ENCODE measurements at places on chromosomes 1 and 21. TPM values are rescaled to one million over a fixed set of nuclear protein-coding genes. Genes with fewer than 3 reads are reported as not detected.

GRCh38 chr1:82697965-82698364 lies 897.2 kb downstream of the ADGRL2 start:
- no peaks in the 10 kb centered on the region for H3K27me3 ChIP-seq
- H3K27ac ChIP-seq = no peak overlapping the region
- DNase-seq = no peak
- no peaks in the 10 kb centered on the region for H3K36me3 ChIP-seq

ZBED6 gene
- total RNA-seq = 36.1 TPM

- peaks cover 67% of the 10 kb centered on the region for H3K4me1 ChIP-seq
- no peak overlapping the region for H3K27ac ChIP-seq
- no peaks in the 10 kb centered on the region for H3K36me3 ChIP-seq
- DNase-seq = no peak
These were observed 30.2 kb downstream of the NEK7 start for GRCh38 chr1:198186916-198187580.

GRCh38 chr21:14121719-14122118 lies 89.0 kb downstream of the LIPI start:
- H3K27me3 ChIP-seq = no peaks in the 10 kb centered on the region
- H3K4me3 ChIP-seq = no peak overlapping the region
- H3K4me1 ChIP-seq = no peaks in the 10 kb centered on the region

GRCh38 chr1:231359113-231359512 lies 21.0 kb downstream of the SPRTN start:
- no peaks in the 10 kb centered on the region for H3K4me1 ChIP-seq
- no peaks in the 10 kb centered on the region for H3K36me3 ChIP-seq
- H3K27me3 ChIP-seq = no peaks in the 10 kb centered on the region

GRCh38 chr1:65791396-65791795 lies 1.3 kb upstream of the PDE4B start:
- no peaks in the 10 kb centered on the region for H3K4me1 ChIP-seq
- no peaks in the 10 kb centered on the region for H3K36me3 ChIP-seq
- DNase-seq = no peak
- no peaks in the 10 kb centered on the region for H3K27me3 ChIP-seq
- no peak overlapping the region for H3K27ac ChIP-seq

DNA sequence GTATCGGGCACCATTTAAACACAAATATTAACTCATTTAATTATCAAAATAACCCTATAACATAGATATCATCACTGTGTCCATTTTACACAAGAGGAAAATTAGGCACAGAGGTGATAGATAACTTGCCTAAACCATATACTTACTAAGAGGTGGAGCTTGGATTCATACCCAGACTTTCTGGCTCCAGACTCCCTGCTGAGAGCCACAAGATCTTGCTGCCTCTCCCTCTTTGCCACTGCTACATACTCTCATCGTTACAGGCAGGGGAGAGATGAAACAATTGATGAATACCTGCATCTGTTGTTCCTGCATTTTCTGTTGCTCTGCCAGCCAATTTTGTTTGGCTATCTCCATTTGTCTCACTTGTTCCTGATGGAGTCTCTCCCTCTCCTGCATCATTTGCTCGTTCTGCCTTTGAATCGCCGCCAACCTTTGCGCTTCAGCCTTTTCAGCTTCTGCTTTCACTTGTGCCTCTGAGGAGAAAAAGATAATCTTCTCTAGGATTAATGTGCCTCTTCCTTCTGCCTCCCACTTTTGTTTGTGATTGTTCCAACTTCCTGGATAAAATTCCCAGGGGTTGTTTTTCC lies 10.6 kb downstream of the GBP5 start:
- peak overlapping the region; percentile 14 for H3K4me3 ChIP-seq
- H3K36me3 ChIP-seq = peaks cover 21% of the 10 kb centered on the region
- no peak for DNase-seq
- no peaks in the 10 kb centered on the region for H3K27me3 ChIP-seq
- H3K4me1 ChIP-seq = peaks cover 75% of the 10 kb centered on the region
- no peak overlapping the region for H3K27ac ChIP-seq

NECTIN4 gene
- 0.28 TPM for total RNA-seq

EFNA3 gene
- total RNA-seq = 2.8 TPM

DNA sequence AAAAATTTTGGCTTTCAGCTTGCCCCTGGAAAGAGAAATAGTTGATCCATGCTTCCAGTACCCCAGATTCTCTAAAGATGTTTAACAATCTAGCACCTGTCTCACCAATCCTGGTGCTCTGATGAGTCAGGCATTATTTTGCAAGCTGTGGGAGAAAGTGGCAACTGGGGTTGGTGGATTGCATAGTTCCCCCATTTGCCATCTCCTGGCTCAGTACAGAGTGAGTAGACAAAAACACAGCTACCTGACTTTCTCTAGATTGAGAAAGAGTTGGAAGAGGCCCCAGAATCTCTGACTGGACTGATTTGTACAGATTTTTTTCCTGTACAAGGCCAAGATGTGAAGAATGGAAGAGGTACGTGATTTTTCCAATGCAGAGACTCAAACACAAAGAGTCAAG lies 75.1 kb upstream of the NEGR1 start:
- no peak overlapping the region for H3K4me3 ChIP-seq
- no peaks in the 10 kb centered on the region for H3K27me3 ChIP-seq

TRABD2B gene
- not detected for total RNA-seq

CRB1 gene
- not detected for total RNA-seq

DNA sequence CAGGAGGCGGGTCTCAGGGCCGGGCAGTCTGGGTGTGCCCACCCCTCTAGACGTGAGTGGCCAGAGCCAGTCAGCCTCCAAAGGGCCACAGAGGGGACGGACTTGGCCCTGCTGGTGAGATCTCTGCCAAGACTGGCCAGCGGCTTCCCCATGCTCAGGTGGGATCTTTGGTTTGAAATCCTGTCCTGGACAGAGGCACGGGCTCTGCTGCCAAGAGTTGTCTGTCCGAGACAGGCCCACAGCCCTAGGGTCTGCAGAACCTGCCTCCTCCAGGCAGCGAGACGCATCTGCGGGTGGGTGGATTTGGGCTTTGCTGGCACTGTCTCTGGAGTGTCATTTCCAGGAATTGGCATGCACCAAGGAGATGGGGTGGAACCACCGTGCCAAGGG lies 44.3 kb upstream of the CCDC27 start:
- peaks cover 3% of the 10 kb centered on the region for H3K27me3 ChIP-seq
- H3K4me3 ChIP-seq = no peak overlapping the region
- no peaks in the 10 kb centered on the region for H3K36me3 ChIP-seq
- no peak overlapping the region for H3K27ac ChIP-seq
- no peaks in the 10 kb centered on the region for H3K4me1 ChIP-seq

CACNA1E gene
- not detected for total RNA-seq

GRCh38 chr1:31545927-31546540 lies 30.3 kb upstream of the TINAGL1 start:
- DNase-seq = no peak
- no peak overlapping the region for H3K4me3 ChIP-seq
- H3K27me3 ChIP-seq = no peaks in the 10 kb centered on the region
- no peaks in the 10 kb centered on the region for H3K36me3 ChIP-seq

DNA sequence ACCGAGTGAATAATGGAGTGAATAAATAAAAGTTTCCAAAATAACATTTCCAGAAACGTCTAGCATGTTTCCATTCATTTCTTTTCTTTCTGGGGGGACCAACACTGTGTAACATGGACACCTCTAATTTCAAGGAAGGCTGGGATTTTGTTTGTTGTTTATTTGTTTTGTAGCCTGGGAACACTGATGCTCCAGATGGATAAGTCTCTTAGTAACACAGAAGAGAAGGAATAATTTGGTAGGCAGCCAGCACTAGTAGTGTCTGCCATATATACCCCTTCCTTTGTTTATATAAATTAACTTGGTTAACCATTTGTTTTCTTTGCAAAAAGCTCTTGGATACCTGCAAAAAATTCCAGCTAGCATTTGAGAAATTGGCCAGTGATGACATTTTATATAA lies 411.4 kb upstream of the DEPDC1 start:
- DNase-seq = no peak
- H3K27me3 ChIP-seq = no peaks in the 10 kb centered on the region
- no peak overlapping the region for H3K4me3 ChIP-seq

DNAJC28 gene
- total RNA-seq = not detected

DNA sequence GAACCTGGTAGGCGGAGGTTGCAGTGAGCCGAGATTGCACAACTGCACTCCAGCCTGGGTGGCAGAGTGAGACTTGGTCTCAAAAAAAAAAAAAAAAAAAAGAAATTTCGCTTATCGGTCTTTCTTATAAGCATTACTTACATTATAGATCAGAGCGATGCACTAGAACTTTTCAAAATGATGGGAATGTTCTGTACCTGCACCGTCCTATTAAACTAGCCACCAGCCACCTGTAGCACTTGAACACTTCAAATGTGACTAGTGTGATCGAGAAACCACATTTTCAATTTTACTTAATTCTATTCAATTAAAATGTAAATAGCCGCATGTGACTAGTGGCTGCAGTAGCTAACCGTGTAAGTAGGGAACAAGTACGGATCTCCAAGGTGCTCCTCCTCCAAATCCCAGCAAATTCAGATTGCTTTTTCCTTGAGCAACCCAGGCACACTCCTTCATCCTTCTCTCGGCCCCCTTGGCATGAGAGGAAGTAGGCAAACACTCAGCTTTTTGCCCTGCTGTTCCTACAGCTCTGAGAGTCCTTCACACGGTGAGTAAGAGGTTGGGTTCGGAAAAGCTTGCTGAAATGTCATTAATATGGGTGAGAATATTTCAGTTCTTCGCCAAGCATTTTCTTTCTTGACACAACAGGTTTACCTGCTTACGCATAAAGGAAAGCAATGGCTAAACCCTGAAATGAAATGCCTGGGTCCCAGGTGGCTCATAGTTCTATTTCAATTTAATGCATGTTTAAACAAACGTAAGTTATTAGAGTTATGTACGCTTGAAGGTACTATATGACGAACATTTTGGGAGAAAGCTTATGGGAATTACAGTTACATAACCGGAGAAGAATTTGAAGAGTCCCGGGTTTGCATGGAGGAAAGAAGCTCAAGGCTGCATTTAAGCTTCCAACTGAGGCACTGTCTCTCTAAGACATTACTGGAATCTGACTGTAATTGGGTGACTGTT lies 69.5 kb upstream of the HUNK start:
- H3K27me3 ChIP-seq = no peaks in the 10 kb centered on the region
- no peak overlapping the region for H3K27ac ChIP-seq
- no peaks in the 10 kb centered on the region for H3K36me3 ChIP-seq
- DNase-seq = no peak
- H3K4me1 ChIP-seq = no peaks in the 10 kb centered on the region

DNA sequence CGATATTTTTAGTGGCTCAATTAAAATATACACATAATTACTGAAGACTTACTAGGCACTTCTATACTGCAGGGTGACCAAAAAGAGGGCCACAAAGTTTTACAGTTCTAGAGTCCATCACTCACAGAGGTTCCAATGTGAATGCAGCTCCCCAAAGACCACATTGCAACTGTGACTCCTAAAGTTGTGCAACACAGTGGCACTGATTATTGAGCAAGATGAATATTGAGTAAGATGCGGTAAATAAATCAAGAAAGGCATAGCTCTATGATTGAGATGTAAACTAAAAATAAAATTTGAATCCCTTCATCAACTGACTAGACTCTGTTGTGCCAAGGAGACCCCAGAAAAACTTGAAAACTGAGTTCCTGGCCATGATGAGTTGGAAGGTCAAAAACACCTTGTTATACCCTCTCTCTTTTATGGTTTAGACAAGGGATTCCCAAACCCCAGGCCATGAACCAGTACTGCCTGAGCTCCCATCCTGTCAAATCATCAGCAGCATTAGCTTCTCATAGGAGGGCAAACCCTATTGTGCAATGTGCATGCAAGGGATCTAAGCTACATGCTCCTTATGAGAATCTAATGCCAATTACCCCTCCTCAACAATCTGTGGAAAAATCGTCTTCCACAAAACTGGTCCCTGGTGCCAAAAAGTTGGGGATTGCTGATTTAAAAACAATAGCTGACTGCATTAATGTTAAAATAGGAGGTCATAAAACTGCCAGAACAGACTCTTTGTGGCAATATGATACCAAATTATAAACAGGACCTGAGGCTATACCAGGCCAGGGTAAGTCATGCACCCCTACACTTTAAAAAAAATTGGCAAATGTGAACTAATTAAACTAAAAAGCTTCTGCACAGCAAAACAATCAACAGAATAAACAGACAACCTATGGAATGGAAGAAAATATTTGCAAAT lies 94.3 kb downstream of the ADGRL4 start:
- no peaks in the 10 kb centered on the region for H3K36me3 ChIP-seq
- no peaks in the 10 kb centered on the region for H3K4me1 ChIP-seq
- no peaks in the 10 kb centered on the region for H3K27me3 ChIP-seq
- DNase-seq = no peak

DNA sequence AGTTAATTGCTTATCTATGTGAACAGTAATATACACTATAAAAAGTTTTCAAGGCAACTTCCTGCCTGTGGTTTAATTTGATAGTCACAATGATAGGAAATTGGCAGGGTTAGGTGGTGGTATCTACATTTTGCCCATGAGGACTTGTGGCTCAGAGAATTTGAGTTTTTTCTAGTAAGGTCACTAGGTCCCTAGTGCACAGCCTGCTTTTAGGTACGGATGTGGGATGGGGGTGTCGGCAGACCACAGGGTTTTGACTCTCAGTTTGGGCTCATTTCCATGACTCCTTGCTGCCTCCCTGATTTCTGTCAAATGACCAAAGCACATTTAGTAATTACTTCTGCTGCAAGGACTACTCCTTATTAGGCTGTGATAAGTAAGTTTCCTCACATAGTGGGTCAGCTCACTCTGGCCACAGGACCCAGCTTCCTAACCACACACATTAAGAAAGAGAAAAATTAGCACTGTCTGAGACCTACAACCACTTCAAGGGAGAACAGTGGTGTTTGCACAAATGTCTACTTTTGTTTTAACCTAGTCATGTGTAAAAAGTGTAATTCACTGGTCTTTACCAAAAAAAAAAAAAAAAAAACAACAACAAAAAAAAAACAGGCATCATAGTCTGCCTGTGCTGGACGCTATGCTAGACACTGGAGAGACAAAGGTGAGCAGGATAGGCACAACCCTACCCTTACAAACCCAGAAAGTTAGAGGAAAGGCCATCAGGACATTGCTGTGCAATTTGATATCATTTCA lies 43.7 kb downstream of the MRPL39 start:
- H3K27ac ChIP-seq = peak overlapping the region; percentile 35
- no peaks in the 10 kb centered on the region for H3K27me3 ChIP-seq
- DNase-seq = no peak
- peak overlapping the region; percentile 34 for H3K4me3 ChIP-seq
- H3K4me1 ChIP-seq = peaks cover 42% of the 10 kb centered on the region

DNA sequence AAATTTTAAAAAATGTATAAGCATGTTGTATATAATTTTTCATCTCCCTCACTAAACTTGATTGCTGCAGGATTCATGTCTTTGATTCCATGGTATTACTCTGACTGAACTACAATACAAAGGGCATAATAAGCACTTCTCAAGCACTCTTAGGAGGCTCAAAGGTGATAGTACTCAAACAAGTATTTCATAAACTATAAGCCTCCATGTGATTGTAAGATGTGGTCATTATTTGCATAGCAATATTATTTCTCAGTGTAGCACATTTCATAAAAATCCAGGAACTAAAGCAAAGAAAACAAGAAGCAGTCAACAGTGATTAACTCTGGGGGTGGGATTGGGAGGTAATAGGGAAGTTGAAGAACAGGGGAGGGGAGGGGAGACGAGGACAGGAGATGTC lies 106.2 kb upstream of the DPT start:
- H3K36me3 ChIP-seq = no peaks in the 10 kb centered on the region
- no peak overlapping the region for H3K4me3 ChIP-seq
- no peak for DNase-seq
- no peak overlapping the region for H3K27ac ChIP-seq
- H3K27me3 ChIP-seq = no peaks in the 10 kb centered on the region

GRCh38 chr1:35883635-35884101 lies 659 bp downstream of the AGO1 start:
- no peaks in the 10 kb centered on the region for H3K27me3 ChIP-seq
- peaks cover 24% of the 10 kb centered on the region for H3K4me1 ChIP-seq

- no peak for DNase-seq
- no peak overlapping the region for H3K4me3 ChIP-seq
- no peaks in the 10 kb centered on the region for H3K36me3 ChIP-seq
- H3K27me3 ChIP-seq = no peaks in the 10 kb centered on the region
- no peaks in the 10 kb centered on the region for H3K4me1 ChIP-seq
These were observed 67.5 kb downstream of the SDC3 start for GRCh38 chr1:30840904-30841598.

All from naive thymus-derived CD4-positive, alpha-beta T cell (primary cell).